ENCODE measurements at places on chromosomes 2 and 18. TPM values are rescaled to one million over a fixed set of nuclear protein-coding genes. Genes with fewer than 3 reads are reported as not detected.

TNFAIP6 gene
- total RNA-seq, result 3.5 TPM

FER1L5 gene
- total RNA-seq, result not detected

NEUROD1 gene
- total RNA-seq, result not detected

GRCh38 chr2:62375113-62375420, 130.9 kb downstream of the TMEM17 start:
- no peak for DNase-seq

DNA sequence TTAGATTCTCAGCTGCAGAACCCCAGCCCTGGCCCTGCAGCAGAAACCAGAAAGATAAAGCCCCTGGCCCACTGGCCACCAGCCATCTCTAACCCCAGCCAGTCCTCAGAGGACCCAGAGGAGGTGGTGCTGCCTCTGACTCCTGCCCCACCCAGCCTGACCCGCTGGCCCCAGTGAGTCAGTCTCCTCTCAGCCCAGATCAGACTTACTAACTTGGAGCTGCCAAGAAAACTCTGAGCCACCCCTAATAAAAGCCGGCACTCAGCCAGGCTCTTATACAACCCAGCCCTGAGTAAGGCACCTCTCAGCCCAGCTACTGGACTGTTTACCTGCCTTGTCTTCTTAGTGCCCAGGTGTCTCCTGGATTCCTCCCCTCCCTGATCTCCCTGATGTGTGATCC, 2.0 kb downstream of the SLC14A2 start:
- peak; percentile 93 for DNase-seq

TNFRSF11A gene
- total RNA-seq, result 3.5 TPM

STRADB gene
- total RNA-seq, result 51.3 TPM

DNA sequence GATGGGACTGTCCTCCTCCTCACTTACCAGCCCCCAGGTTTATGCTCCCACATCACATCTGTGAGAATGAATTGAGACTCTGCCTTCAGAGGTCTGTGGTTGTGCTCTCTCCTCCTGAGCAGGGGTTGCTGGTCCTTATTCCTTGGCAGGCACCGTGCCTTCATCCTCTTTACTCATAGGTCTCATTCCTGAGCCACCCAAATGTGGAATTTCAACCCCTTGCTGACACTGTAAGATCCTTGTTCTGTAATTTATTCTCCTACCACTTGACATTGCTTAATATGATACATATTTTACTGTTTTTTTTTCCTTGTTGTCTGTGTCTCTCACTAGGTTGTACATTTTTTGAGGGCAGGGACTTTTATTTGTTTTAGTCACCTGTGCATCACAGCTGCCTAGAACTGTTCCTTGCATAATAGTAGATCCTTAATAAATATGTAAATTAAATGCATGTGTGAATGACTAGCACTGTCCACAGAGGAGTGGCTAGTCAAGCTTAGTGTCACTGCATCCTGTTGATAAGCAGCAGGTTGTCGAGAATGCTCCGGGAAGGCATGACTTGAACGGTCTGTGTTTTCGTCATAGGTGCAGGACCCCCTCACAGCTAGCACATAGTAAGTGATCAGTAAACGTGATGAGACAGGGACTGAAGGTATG, 180.6 kb downstream of the ZNF407 start:
- no peak for DNase-seq

DNA sequence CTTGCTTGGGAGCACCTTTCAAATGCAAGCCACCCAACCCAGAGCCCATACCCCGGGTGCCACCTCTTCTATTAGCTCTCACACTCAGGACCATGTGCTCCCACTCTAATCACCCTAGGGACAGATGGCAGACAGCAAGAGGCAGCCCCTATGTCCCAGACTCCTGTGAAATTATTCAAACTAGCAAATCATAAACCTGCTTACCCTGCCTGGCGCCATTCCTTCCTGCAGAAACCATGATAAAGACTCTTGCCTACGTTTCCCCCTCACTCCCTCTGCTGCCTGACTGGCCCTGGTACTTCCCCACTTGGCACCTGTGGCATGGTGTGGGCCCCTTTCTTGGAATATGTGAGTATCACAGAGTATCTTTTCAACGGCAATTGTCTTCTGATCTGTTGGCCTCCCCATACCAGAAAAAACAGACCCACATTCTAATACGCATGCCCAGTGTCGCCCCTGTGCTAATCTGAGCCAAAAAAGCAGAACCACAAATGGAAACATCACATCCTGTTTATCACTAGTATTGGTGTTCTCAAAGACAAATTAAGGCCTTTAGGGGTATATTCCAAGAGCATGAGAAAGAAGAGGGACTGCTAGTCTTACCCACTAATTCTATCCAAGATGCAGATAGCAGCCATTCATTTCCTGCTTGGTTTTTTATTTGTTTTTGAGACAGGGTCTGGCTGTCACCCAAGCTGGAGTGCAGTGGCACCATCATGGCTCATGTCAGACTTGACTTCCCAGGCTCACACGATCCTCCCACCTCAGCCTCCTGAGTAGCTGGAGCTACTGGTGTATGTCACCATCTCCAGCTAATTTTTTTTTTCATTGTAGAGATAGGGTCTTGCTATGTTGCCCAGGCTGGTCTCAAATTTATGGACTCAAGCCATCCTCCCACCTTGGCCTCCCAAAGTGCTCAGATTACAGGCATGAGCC, 44.1 kb upstream of the TTC39C start:
- DNase-seq, result no peak

PSME4 gene
- 45.2 TPM for total RNA-seq

GRCh38 chr2:96914332-96914731, 44.5 kb upstream of the SEMA4C start:
- no peak for DNase-seq

DNA sequence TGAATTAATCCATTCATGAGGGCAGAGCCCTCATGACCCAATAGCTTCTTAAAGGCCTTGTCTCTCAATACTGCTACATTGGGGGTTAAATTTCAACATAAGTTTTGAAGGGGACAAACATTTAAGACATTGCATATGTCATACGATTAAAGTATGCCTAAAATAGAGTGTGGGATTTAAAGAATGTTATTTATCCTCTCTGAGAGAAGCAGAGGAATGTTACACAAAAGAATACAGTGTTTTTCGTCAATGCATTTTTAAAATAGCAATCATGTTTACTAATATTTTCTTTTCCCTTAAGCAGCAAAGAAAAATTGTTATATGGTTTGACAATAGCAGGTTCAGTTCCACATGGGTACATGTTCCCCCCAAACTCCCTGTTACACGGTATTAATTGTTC, 363.1 kb downstream of the NUP35 start:
- no peak for DNase-seq

GRCh38 chr18:37261246-37261840, 304.3 kb downstream of the CELF4 start:
- DNase-seq, result no peak

DNA sequence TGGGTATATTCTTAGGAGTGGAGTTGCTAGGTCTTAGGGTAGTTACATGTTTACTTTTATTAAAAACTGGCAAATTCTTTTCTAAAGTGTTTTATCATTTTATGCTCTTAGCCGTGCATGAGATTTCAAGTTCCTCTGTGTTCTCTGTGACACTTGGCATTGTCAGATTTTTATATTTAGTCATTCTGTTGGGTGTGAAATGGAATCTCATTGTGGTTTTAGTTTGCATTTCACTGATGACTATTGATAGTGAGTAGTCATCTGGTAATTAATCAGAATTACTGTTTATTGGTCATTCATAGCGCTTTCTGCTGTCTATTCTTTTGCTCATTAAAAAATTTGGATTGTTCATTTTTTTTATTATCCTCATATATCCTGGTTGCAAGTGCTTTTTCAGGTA, 34.1 kb downstream of the RAB3GAP1 start:
- DNase-seq, result no peak

DNA sequence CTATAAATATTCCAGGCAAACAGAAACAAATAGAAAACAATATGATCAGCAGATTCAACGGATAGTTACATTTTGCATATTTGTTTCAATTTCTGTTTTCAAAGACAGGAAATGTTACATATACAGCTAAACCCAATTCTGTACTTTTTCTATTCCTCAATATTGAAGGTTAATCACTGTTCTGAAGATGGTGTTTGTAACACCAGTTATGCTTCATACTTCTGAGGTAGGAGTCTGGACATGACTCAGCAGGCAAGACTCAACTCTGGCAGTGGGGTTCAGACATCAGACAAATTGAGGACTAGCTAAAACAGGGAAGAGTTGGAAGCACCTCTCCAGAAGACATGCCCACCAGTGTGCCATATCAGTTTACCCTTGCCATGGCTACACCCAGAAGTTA, 16.6 kb downstream of the SERPINB13 start:
- no peak for DNase-seq

DNA sequence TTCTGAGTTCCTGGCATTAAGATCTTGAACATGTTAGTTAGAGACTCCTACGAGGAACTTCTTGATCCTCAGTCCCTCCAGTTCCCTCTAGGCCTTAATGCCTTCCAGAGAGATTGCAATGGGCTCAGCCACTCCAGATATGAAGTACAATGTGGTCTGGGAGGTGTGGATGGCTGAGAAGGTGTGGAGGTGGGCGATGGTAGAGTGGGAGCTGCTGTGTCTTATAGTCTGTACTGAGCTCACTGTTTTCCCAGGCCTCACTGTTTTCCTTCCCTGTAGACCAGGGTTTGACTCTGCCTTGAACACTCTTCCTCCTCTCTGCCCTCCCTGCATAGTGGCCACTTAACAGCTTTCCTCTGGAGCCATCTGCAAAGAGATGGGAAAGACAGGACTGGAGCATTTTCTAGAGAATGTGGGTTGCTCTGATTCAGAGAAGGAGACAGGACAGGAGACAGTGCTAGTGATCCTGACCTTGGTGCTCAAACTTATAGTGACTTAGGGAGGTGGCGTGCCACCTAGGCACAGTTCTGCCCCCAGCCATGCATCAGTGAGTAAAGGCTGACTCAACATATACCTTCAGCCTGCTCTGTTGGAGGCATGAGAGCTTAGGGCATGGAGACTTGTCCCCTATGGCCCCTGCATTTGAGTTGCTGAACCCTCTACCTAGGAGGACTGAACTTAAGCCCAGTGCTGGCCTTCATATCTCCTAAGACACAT, 129.7 kb downstream of the TDRD15 start:
- no peak for DNase-seq

DNA sequence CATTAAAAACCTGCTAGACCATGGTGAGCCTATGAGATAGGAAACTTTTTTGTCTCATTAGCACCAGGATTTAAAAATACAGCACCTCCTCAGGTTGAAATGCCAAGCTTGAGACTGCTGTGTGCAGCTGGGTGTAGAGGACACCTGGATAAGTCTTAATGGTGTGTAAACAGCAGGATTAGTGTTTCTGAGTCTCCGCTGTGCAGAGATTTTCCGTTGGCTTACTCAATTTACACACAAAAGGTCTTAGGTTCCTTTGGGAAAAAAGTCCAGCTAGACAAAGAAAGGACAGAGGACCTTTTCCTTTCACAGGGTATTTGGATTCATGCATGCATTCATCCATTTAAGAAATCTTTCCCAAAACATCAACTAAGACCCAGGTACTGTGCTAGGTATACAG, 168.1 kb downstream of the NRXN1 start:
- DNase-seq, result no peak

GRCh38 chr2:59903994-59904544, 649.4 kb downstream of the BCL11A start:
- DNase-seq, result no peak

- no peak for DNase-seq
These were observed 20.9 kb downstream of the THNSL2 start for GRCh38 chr2:88190808-88191721.

RFX8 gene
- total RNA-seq, result 0.53 TPM

GRCh38 chr2:39325966-39326365, 82.2 kb upstream of the CDKL4 start:
- DNase-seq, result no peak

DNA sequence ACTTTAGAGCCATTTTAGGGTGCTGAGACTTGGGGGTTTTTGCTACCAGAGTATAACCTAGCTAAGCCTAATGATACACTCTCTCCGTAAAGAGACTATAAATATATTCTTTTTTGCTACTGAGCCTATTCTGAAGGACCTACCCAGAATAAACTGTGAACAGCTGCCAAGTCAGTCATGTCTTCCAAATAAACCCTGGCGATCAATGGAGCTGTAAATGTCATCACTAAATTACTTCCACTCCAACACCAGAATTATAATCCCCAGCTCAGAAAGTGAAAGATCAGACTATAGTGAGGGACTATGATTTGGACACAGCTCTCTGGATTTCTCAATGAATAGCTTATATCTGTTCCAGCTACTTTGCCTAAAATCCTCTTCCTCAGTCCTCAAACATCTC, 178.9 kb downstream of the METTL4 start:
- no peak for DNase-seq

GRCh38 chr2:17476830-17477229, 41.4 kb downstream of the RAD51AP2 start:
- no peak for DNase-seq

- DNase-seq, result no peak
These were observed 482.7 kb downstream of the DLGAP1 start for GRCh38 chr18:3972291-3972930.

GRCh38 chr2:217433522-217433921, 569.3 kb downstream of the TNS1 start:
- DNase-seq, result no peak

- no peak for DNase-seq
These were observed 35.9 kb downstream of the PSD4 start for GRCh38 chr2:113209646-113210171.

- no peak for DNase-seq
These were observed 46.7 kb downstream of the REEP1 start for GRCh38 chr2:86290596-86291327.

TRAF3IP1 gene
- total RNA-seq, result 16.9 TPM

DNA sequence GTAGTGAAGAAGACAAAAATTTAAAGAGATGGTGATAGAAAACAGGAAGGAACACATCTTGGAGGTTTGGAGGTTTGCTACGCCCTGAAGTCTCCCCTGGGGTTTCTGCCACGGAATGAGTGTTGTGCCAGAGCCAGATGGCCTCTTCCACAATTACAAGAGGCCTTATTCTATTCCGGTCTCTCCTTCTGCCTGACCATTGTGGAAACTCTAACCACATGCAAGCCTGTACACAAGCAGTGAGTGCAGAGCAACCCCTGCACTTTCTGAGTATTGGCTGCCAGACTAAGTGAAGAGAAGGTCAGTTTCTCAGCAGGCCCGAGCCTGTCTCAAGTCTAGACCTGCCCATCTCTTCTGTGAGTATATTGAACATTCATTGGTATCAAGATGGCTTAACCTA, 22.7 kb upstream of the MYO1B start:
- peak; percentile 56 for DNase-seq

PROKR1 gene
- not detected for total RNA-seq

GRCh38 chr2:64641599-64641998, 12.1 kb downstream of the SERTAD2 start:
- DNase-seq, result no peak

GRCh38 chr2:230797515-230798495, 66.9 kb upstream of the ITM2C start:
- no peak for DNase-seq

DNAH6 gene
- 0.34 TPM for total RNA-seq

GRCh38 chr2:112881217-112881985, 29.6 kb upstream of the IL37 start:
- no peak for DNase-seq

Measured in right cardiac atrium (tissue), 5 donors.